NCI-H526 (cell line): ENCODE measurements at places on chromosomes 13 and 19.

- DNase-seq: no peak
Measured at GRCh38 chr19:11198175-11198534, 810 bp upstream of the KANK2 start.

GRCh38 chr19:43934055-43934984, 762 bp downstream of the ZNF45 start:
- DNase-seq: no peak

GRCh38 chr19:2275588-2276428, 6.2 kb downstream of the PEAK3 start:
- no peak for DNase-seq

DNA sequence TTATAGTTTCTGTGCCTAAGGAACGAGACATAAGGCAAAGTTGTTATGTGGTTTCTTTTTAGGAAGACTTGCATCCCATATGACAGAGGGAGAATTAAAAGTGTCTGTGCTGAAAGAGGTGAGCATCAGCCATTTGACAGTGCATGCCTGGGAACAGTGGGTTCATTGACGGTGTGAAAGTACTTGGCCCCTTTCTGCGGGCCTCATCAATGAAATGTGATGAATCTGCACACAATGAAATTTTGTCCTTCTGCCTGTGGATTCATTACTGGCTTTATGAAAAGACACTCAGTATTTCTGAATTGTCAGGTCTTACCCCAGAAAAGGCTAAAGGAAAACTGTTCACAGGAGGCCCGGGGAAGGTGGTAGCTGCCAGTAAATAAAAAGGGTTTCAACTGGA, 295.8 kb downstream of the FOXO1 start:
- no peak for DNase-seq

DNA sequence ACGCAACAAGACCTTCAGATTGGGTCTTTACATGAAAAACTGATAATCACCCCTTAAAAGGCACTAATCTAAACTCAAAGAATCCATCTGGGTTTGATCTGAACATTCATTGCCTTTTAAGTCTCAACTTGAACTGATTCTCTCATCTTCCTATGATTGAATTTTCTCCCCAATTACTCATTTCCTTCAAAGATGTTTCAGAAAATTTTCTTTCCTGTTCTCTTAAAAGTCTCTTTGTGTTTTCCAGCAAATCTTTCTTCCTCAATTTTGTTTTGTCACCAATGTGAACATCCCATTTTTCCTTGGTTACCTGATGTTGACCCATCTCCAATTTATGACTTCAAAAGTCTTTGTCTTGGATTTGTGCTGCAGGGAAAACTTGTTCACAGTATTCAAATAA, 234.3 kb downstream of the DACH1 start:
- no peak for DNase-seq

- DNase-seq: peak; percentile 44
Measured at GRCh38 chr19:14411161-14411937, 7.8 kb downstream of the DDX39A start.

- peak; percentile 44 for DNase-seq
Measured at GRCh38 chr13:25286308-25286968, 850 bp downstream of the MTMR6 start.

GRCh38 chr13:51230477-51231105, 8.4 kb downstream of the FAM124A start:
- no peak for DNase-seq

DNA sequence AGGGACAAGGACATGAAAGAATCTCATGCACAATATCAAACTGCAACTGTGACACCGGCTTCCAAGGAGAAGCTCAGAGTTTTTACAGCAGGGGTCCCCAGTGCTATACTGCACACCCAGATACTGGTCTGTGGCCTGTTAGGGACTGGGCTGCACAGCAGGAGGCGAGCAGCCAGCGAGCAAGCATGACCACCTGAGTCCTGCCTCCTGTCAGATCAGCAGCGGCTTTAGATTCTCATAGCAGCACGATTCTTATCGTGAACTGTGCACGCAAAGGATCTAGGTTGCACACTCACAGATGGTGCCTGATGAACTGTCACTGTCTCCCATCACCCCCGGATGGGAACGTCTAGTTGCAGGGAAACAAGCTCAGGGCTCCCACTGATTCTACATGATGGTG, 13.1 kb upstream of the CD22 start:
- DNase-seq: no peak

DNA sequence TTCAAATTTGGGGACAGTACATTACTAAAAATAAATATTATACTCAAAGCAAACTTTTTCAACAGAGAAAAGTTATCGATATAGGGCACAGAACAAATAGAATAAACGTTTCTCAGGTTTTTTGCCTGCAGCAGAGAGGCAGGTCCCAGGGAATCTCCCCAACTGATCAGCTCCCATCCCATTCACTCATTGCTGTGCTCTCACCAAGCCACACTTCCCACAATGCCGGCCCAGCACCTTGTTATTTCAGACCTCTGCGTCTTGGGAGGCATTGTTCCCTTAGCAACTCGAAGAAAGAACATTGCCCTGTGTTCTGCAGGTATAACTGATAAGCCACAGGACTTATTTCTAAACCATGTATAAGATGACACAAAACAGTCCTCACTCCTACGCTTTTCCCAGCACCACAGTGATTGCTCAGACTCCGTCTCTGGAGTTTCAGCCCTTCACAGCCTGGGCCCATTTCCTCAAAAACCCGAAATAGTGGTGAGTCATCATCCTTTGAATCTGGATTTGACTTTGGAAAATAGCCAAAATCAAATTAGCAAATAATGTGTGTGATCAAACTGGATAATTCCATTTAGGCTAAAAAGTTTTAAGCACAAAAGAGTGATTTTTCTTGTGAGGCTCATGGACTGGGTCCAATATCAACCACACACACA, 100.4 kb downstream of the DCLK1 start:
- no peak for DNase-seq

GRCh38 chr19:52369559-52370340, at the start of gene ZNF880:
Gene ZNF880, plus strand, starts transcription at chr19:52369923. Its CDS starts 43 bp downstream, at chr19:52369966.
- peak; percentile 92 for DNase-seq

GRCh38 chr13:46181840-46182490, at the start of gene LCP1:
Gene LCP1, minus strand, starts transcription at chr13:46182177. Its CDS starts 22,515 bp downstream, at chr13:46159662.
- DNase-seq: no peak

GRCh38 chr19:8596168-8596567, 14.3 kb downstream of the ADAMTS10 start:
- DNase-seq: no peak

DNA sequence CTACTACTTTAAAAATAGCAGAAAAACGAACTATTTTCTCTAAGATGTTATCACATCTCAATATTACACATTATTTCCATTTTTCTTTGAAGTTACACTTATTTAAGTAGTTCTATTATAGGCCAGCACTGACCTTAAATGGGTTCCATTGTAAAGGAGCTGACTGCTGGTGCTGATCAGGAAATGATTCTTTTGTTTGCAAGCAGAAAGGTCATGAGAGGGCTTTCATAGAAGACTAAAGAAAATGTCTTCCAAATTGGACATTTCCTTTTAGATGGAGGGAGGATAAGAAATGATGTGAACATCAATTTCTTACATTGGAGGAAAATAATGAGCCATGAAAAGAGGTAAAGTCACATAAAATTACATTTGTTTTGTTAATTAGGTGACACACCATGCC, 96.2 kb downstream of the SUCLA2 start:
- DNase-seq: no peak

DNA sequence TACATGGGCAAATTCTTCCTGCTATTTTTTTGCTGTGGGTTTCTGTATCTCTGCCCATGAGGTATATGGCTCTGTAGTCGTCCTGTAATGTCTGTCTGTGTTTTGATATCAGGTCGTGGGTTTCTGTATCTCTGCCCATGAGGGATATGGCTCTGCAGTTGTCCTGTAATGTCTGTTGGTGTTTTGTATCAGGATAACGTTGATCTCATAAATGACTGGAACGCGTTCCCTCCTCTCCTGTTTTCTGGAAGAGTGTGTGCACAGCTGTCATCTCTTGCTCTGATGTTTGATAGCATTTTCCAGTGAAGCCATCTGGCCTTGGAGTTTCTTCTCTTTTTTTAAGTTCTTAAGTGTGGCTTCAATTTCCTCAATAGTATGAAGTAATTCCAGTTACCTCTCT, 57.2 kb downstream of the SOX1 start:
- no peak for DNase-seq

GRCh38 chr19:10640361-10640760, 13.8 kb upstream of the ILF3 start:
- no peak for DNase-seq

GRCh38 chr13:38697197-38697596, 10.3 kb downstream of the FREM2 start:
- no peak for DNase-seq

- no peak for DNase-seq
Measured at GRCh38 chr13:53121919-53122318, 93.3 kb downstream of the OLFM4 start.

- DNase-seq: no peak
Measured at GRCh38 chr19:41621654-41622053, 5.2 kb downstream of the CEACAM4 start.

- no peak for DNase-seq
Measured at GRCh38 chr13:53285896-53286430, 257.4 kb downstream of the OLFM4 start.

DNA sequence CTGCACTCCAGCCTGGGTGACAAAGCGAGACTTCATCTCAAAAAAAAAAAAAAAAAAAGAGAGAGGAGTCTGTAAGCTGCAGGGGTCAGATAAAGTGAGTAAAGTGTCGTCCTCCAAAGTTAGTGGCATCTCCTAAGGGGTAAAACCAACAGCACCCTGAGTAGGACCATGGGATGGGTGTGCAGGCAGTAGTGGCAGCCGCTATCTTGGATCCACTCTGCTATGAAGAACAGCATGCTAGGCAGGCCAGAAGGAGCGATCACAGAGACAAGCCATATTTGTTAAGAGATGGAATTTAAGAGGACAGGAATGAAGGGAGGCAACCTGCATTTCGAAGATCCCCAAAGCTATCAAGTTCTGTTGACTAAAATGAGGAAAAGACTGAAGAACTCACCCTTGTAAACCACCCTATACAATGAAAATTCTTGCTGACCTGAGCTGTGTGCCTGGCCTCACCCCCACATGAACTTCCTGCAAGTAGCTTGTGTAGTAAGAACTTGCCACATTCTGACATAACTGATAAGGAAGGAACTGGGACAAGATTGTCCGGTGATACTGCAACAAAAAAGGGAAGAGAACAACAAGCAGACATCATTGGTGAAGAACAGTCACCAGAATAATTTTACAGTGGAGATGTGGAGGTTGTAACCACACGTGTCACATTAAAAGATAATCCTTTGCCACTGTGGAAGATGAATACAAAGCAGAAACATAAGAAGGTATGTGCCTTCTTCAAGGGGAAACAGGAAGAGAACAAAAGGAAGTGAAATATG, 16.2 kb downstream of the DPY19L3 start:
- DNase-seq: no peak

GRCh38 chr13:112616586-112617362, 28.8 kb upstream of the TUBGCP3 start:
- peak; percentile 58 for DNase-seq

DNA sequence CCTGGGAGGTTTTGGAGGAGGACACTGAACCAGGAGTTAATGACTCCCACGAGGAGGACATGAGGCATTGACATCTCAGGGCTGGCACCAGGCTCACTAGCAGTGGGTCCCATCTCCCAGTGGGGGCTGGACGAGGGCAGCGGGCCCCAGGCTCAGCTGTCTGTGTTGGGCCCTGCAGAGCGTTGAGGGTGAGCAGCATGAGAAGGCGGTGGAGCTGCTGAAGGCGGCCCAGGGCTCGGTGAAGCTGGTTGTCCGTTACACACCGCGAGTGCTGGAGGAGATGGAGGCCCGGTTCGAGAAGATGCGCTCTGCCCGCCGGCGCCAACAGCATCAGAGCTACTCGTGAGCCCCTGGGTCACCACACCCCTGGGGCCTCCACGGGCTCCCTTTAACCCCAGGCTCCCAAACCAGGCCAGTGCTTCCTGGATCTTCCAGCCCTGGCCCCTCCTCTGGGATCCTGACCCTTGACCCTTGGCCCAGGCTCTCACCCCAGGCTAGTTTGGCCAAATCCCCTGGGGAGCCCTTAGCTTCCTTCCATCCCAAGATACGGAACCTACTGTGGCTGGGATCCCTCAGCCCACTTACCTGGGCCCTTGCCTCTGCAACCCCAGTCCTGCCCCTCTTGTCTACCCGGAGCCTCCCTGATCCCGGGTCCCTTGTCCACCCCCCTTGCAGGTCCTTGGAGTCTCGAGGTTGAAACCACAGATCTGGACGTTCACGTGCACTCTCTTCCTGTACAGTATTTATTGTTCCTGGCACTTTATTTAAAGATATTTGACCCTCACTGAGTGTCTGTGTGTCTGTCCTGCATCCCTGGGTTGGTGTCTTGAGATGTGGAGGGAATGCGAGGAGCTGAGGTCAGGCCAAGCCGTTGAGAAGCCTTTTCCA, 1.0 kb downstream of the C19orf73 start:
- no peak for DNase-seq

DNA sequence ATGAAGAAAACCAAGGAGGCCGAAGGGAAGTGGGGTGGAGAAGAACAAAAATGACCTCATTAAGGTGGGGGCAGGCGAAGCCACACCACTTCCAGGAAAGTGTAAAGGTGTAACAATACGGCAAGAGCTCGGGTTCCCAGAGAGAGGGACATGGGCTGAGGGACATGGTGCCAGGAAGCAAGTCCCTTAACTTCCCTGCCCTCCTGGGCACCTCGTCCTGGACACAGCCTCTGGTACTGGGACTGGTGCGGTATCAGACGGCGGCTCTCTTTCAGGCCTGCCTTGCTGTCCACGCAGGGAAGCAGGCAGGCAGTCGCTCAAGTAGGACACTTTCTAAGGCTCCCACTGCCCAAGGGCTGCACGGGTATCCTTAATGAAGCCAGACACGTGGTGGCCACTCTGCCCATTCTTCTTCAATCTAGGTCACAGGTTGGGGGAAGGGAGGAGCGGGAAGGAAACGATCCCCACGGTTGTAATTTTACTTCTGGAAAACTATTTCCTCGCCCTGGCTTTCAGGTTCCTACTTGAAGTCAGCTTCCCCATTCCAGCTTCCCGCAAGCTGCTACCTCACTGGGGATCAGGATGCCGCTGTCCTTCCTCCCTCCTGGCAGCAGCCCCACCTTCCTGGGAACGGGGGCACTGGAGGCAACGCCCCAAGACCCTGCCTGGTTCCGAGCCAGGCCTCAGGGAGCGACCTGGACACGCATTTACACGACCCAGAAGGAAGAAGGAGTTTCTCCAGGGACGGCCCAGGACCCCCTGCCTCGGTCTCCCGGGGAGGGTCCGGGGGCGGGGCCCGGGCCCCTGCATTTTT, 1.2 kb downstream of the AP3D1 start:
- DNase-seq: no peak

GRCh38 chr13:99896369-99897075, 75.0 kb downstream of the ZIC5 start:
- no peak for DNase-seq

- DNase-seq: no peak
Measured at GRCh38 chr13:46334035-46334822, 52.8 kb downstream of the RUBCNL start.
